Karpas-422 (cell line): ENCODE measurements at places on chromosomes 4 and X.

GRCh38 chr4:2009651-2010233 is 968 bp upstream of the NELFA start:
- H3K27ac ChIP-seq: no peak overlapping the region
- H3K36me3 ChIP-seq: peaks cover 25% of the 10 kb centered on the region
- H3K27me3 ChIP-seq: no peaks in the 10 kb centered on the region
- H3K4me3 ChIP-seq: peak overlapping the region; percentile 95

DNA sequence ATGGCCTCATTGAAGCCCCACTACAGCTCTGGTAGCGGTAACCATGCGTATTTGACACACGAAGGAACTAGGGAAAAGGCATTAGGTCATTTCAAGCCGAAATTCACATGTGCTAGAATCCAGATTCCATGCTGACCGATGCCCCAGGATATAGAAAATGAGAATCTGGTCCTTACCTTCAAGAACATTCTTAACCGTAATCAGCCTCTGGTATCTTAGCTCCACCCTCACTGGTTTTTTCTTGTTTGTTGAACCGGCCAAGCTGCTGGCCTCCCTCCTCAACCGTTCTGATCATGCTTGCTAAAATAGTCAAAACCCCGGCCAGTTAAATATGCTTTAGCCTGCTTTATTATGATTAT is 876 bp downstream of the HPRT1 start:
- H3K27ac ChIP-seq: peak overlapping the region; percentile 46
- H3K36me3 ChIP-seq: peaks cover 7% of the 10 kb centered on the region; the same call in 1 of the 2 replicates
- H3K4me1 ChIP-seq: peaks cover 42% of the 10 kb centered on the region

DNA sequence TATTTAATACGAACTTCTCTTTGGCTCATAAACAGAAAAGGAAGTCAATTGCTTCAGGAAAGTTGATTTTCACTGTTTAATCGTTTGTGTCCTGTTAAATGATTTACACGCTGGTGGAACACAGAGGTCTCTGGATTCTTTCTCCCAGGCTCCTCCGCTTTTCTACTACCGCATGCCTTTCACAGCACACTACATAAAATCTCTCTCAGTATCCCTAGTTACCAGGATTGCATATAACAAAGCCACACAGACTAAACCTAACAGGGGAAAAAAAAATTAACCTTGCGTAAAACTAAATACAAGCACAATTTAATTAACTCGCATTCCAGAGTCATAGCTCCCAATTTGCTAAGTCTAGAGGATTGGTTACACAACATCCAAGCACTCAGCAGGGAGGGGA is 133.9 kb downstream of the CORIN start:
- H3K27me3 ChIP-seq: no peaks in the 10 kb centered on the region
- H3K27ac ChIP-seq: no peak overlapping the region
- H3K36me3 ChIP-seq: no peaks in the 10 kb centered on the region
- H3K4me1 ChIP-seq: peaks cover 12% of the 10 kb centered on the region
- no peak for DNase-seq

DNA sequence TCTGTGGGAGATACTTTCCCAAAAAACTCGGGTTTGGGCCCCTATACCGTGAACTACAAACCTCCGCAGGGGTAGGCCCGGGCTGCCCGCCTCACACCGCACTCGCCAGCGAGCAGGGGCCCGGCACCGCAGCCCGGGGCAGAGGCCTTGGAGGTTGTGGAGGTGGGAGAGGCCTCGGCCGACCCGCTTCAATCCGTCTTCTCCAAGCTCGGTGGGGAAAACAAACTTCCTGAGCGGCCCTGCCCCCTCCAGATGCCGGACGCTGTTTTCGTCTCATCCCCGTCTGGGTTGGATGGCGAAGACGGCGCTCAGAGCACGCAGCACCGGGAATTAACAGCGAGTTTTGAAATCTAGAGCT is 442 bp upstream of the MCUB start:
- peak overlapping the region; percentile 93 for H3K27ac ChIP-seq
- no peaks in the 10 kb centered on the region for H3K27me3 ChIP-seq
- H3K36me3 ChIP-seq: peaks cover 14% of the 10 kb centered on the region; the same call in 1 of the 2 replicates
- H3K4me1 ChIP-seq: peaks cover 42% of the 10 kb centered on the region
- DNase-seq: peak; percentile 75

DNA sequence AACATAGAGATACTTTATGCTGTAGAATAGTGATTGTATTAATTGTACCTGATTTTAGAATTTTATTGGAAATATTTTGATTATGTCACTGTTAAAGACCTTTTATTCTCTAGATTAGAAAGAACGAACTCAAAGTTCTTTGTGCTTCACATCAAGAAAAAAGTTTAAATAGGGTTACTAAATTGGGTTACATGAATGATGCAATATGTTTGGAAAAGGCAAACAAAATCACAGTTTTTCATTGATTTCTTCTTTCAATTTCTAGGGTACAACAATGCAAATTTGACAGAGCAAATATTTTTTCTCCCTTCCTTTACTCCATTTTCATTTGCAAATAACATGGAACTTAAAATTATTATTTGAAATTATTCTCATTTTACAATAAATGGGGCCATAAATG is 24.0 kb upstream of the ANKRD50 start:
- H3K27me3 ChIP-seq: no peaks in the 10 kb centered on the region
- H3K27ac ChIP-seq: no peak overlapping the region
- no peak overlapping the region for H3K4me3 ChIP-seq
- no peak for DNase-seq
- no peaks in the 10 kb centered on the region for H3K4me1 ChIP-seq

DNA sequence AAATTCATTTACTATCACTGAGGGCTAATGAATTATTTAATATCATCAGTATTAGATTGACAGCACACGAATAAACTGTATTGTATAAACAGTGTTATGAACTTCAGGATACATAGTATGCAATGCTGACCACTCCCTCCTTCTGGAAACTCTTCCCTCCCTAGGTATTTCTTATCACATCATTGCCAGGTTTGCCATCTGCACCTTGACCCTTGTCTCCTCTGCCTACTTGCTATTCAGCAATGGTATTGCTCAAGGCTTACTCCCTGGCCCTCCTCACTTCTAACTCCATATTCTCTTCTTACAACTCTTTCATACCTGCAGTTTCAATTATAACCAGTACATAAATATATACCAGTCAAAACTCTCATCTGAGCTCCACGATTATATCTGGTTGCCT is 38.9 kb downstream of the ATP8A1 start:
- H3K27me3 ChIP-seq: no peaks in the 10 kb centered on the region
- no peak overlapping the region for H3K27ac ChIP-seq
- H3K36me3 ChIP-seq: peaks cover 11% of the 10 kb centered on the region; the same call in 1 of the 2 replicates
